Activated CD8-positive, alpha-beta memory T cell treated with anti-CD3 and anti-CD28 coated beads, Interleukin-2, amount 10 ng/mL, durations not matched to agents 7 days and 5 days (primary cell): ENCODE measurements at places on chromosomes 2 and 18.

DNA sequence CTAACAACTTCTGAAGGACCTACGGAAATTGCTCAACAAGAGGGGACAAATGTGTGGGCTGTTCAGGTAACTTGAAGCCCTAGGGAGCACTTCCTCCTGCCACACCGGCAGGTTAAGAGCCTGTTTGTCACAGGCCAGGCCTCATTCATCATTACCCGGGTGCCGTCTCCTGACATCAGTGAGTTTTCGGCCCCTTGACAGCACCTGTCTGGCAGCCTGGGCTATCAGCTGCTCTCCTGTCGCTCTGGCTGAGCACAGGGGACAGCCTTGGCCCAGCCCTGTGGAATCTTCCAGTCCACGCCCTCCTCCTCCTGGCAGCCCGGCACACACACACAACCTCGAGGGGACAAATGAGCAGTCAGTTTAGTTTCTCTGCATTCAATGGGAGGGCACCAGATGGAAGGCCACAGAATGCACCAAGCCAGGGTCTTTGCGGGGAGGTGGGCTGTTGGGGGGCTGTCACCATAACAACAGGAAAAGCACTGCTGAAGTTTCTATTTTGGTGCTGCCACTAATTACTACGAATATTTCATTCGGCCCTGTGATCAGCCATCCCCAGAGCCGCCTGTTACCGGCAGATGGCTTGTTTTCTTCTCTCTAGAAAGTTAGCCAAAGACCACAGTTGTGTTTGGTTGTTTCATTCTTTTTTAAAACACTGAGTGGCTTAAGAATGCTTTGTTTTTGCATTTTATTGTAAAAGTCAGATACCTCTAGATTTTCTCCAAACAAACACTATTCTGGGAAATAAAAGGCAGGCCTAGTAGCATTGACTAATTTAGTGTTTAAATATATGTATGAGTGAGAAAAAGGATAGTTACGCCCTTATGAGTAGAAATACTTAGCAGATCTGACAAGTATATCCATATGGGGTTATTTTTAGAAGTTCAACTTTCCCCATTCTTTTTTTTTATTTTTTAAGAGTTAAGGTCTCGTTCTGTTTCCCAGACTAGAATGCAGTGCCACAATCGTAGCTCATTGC is 189.9 kb upstream of the NDUFV2 start:
- DNase-seq: no peak

- no peak for DNase-seq
Measured at GRCh38 chr2:158006961-158007719, 94.5 kb upstream of the UPP2 start.

DNA sequence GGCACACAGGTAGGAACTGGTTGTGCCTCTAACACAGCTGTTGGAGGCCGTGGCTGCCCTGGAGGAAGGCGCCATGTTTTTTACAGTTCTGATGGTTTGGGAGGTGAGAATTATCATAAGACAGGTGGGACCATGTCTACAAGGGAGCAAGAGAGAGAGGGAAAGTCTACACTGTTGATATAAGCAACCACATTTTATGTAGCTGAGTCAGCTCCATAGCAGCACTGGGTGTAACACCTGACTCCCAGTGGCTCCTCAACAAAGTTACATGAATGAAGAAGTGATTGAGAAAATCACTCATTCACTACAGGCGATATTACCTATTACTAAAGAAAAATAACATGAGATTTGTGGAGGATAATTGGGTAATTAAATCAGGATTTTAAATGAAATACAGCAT is 41.3 kb upstream of the ACAA2 start:
- no peak for DNase-seq

GRCh38 chr2:142914507-142915313 is 37.2 kb downstream of the KYNU start:
- DNase-seq: no peak

- DNase-seq: no peak
Measured at GRCh38 chr2:170500770-170501169, 214.4 kb upstream of the SP5 start.

DNA sequence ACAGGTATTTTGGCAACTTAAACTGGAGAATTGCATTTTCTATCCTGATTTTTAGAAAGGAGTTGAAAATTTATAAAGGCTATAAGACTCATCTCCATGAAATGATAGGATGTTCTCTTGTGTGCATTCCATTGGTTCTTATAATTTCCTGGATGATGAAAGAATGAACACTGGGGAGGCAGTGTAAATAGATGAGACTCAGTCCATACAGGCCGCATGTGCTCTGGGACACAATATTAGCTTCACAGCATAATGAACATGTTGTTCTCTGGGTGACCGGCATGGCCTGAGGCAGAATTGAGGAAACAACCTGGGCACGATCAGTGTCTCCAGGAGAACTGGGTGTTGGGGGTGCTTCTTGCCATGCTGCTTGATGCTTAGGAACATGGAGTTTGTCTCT is 38.8 kb downstream of the AOX1 start:
- DNase-seq: no peak

GRCh38 chr2:188678882-188679281 is 295.3 kb upstream of the COL3A1 start:
- no peak for DNase-seq

- no peak for DNase-seq
Measured at GRCh38 chr2:120607506-120607905, 128.2 kb upstream of the GLI2 start.

DNA sequence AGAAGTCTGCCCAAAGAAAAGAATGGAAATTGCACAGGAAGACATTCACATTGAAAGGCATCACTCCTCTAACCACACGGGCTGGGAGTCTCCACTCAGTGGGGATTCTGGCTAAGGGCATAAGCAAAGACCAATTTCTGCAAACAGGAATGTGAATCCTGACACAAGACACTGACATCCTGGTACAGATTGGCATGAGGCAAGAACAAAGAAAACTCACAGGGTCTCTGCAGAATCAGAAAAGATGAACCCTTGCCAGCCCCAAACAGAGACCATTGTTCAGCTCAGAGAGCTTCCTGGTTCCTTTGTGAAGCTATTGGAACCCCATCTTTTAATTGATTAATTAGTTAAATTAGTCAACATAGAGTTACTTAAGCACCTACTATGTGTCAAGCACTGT is 82.3 kb downstream of the UPP2 start:
- DNase-seq: no peak

GRCh38 chr2:176763130-176763529 is 449.5 kb upstream of the HNRNPA3 start:
- no peak for DNase-seq

- no peak for DNase-seq
Measured at GRCh38 chr2:1593371-1594122, 150.8 kb downstream of the PXDN start.

DNA sequence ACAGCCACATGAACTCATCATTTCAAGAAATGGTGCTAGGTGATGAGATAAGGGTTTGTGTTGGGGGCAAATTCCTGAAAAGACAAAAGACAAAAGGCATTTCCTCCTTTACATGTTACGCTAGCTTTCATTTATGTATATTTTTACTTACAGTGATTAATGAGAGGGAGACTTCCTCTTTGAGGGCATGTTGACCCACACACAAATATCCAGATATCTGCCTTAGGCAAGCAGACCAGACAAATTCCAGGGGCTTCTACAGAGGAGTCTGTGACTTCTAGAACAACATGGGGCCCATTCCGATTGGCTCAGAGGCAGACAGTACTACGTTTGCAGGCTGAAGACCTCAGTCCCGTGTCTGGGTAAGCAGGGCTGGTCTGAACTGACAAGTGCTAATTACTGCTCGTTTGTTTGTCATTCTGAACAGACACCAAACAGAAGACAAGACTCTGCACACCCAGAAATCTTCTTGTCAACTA is 74.8 kb upstream of the ST6GAL2 start:
- no peak for DNase-seq

DNA sequence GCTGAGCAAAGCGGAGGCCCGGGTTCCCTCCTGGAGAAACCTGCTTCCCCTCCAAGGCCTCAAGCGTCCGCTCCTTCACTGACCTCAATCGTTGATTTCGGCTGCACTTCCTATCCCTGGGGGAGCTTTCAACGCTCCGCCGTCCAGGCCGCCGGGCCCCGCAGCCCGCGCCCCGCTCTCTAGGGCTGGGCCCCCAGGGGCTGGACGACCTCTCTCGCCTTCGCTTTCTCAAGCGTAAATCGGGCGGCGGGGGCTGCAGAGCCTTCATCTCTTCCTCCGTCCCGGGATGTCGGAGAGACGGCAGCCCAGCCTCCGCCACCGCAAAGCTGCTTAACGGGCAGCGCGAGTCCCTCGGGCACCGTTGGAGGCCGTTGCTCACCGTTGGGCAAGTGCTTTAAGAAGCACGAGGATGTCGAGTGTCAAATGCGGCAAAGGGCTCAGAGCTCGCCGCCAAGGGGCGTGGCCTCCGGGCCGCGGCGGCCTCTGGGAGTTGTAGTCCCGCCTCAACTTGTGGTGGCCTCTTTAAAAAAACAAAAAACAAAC is 8.5 kb downstream of the HES6 start:
- peak; percentile 80 for DNase-seq

DNA sequence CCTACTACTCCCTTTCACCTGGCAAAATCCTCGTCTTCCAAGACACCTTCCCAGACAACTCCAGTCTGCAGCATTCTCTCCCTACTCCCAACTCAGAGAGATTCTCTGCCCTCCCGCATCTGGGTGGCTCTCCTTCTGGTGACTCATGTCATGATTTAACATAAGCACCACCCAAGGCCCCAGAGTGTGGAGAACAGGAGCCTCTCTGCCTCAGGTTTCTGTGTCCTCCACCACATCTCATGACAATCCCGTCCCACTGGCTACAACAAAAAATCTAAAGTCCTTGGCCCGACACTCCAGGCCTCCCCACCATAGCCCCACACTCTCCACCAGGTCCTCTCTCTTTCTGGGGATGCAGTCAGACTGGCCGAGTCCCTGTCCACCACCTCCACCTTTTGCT is 197.1 kb downstream of the BCL11A start:
- no peak for DNase-seq

GRCh38 chr2:136783856-136784255 is 18.5 kb downstream of the THSD7B start:
- DNase-seq: no peak

DNA sequence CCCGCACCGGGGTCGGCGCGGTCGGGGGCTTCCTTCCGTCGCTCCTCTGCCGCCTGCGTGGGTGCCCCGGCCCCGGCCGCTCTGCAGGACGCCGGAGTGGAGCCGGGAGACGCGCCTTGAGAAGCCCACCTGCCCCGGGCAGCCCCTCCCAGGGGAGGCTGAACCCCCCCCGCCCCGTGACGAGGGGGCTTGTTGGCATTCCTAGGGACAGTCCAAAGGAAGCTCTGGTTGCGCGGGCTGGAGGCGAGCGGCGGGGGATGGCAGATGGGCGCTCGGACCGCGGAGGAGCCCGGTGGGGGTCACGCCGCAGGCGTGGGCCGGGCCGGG is 133.5 kb upstream of the MGAT5 start:
- no peak for DNase-seq

- DNase-seq: no peak
Measured at GRCh38 chr2:17387591-17387990, 130.6 kb downstream of the RAD51AP2 start.

DNA sequence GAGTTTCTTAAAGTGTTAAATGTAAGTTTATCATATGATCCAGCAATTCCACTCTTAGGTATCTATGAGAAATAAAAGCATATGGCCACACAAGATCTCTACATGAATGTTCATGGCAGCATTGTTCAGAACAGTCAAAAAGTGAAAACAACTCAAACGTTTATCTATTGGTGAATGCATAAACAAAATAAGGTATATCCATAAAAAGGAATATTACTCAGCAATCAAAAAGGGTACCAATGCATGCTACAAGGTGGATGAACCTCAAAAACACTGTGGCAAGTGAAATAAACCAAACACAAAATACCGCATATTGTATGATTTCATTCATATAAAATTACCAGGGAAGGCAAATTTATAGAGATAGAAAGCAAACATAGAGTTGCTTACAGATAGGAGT is 337.6 kb downstream of the PIK3C3 start:
- DNase-seq: no peak

DNA sequence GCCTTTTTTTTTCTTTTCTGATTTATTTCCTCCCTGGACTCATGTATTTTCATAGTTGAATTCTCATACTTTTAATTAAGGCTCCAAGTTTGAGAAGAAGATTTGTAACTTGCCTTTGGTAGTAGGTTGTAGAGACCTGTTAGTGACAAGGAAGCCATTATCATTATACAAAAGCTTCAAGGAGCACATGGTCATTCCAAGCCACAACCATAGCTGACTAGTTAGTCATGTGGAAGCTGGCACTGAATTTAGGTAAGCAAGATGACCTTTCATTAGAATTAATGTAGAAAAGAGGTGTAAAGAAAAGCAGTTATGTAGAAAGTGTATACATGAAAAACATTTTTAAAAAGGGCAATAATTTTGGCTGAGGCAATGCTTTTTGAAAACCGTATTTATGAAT is 89.7 kb downstream of the LRP1B start:
- no peak for DNase-seq

DNA sequence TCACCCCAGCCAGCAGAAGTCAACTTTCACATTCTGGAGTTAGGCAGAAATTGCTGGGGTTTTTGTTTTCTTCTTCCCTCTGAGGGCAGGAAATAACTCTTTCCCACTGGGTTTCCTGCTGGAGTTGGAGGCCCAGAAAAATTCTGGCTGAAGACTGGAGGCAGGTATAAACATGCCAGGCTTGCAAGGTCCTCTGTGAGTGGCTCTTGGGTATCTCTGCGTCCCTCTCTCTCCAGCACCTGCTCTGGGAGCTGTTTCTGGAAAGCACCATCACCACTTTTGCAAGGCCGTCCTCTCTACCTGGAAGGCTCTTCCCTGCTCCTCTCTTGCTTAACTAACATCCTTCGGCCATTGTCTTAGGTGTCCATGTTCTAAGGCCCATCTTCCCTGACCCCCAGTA is 91.0 kb downstream of the MCFD2 start:
- no peak for DNase-seq

GRCh38 chr2:218294430-218295022 is 2.2 kb upstream of the TMBIM1 start:
- no peak for DNase-seq

GRCh38 chr18:12470382-12471075 is 62.8 kb downstream of the PRELID3A start:
- no peak for DNase-seq

DNA sequence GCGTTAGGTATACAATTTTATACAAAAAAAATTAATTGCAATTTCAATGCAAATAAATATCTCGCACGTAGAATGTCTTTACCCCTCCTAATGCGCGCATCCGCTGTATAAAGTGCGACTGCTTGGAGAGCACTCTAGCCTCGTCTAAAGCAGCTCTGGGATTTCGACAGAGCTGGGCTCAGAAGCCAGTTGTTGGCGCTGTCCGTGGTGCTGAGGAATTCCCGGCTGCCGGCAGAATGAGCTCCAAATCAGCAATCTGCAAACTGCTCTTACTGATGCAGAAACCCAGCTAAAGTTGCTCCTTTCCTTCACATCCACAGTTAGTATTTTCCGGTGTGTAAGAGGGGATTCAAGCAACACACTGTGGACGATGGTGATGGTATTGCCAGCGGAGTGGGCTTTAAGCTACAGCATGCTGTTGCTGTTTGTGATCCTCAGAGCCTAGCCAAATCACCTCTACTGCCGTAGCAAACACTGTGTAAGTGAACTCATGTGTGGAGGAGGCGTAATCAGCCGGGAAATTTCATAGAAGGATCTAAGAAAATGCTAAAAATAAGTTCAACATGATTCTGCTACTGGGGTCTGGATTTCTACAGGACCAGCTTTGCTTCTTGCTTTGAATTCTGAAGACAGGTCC is at the start of gene VWC2L:
Gene VWC2L, plus strand, starts transcription at position 137 of the 637 bp plus-strand sequence. CDS start 3,140 bp downstream, outside the sequence.
- peak; percentile 45 for DNase-seq
